ENCODE measurements at places on chromosomes 16 and 17.

GRCh38 chr17:2867441-2868424, 71.5 kb downstream of the RAP1GAP2 start:
- DNase-seq: no peak

GRCh38 chr16:766820-767640, 6.5 kb downstream of the MSLN start:
- no peak for DNase-seq

DNA sequence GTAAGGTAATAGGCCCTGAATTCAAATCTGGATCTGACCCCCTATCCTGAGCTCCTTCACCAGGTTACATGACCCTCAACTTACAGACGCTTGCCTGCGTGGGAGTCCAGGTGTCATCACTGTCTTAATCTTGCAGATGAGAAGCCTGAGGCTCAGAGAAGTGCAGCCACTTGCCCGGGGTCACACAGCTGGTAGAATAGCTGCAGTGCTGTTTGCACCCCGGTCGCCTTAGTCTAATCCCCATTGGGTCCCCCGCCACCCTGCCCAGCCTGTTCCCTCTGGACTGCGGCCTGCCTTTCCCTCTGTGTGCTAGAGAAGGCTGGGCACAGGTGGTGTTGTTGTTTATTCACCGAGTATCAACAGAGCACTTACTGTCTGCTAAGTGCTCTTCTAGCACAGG, 107.0 kb downstream of the SDR42E1 start:
- DNase-seq: no peak

- no peak for DNase-seq
Measured at GRCh38 chr17:57626520-57627210, 118.4 kb downstream of the CCDC182 start.

All from stimulated activated CD4-positive, alpha-beta T cell treated with anti-CD3 and anti-CD28 coated beads, Interleukin-4, amount 100 ng/mL, for 48 hours (primary cell).